Activated effector memory CD4-positive, alpha-beta T cell treated with Interleukin-2 at 50 U/mL for 16 hours (primary cell): ENCODE measurements at places on chromosomes 7 and 10.

DNA sequence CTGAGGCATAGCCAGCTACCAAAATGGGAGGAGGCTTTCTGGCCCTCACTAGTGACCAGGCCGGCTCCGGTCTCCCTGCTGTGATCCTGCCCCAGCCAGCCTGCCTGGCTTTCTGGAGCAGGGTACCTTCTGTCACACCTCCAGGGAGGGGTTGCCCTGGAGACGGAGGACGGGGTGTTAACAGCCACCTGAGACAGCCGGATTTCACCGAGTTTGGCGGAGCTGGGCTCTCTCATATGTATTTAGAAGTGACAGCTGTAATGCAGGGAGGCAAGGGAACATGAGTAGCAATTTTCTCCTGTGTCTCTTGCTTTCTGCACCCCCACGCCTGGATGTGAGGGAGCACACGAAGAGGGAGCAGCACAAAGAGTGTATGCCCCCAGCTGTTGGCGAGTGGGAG is 473.3 kb downstream of the PLXNA4 start:
- no peak for DNase-seq

DNA sequence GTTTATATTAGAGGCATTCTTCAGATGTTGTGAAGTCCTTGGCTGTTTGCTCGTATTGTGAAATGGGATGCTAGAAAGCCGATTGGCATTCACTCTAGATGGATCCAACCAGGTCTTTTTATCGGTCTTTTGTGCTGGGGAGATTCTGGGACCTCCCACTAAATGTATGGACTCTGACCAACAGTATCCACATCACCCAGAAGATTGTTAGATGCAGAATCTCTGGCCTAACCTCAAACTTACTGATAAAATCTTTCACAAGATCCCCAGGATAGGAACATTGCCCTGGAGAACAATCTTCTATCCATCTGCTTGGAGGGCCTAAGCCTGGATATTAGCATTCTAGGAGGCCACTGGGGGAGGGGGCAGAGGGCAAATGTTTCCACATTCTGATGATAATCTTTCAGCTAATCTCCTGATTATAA is 160.9 kb downstream of the PLXDC2 start:
- DNase-seq: no peak

- DNase-seq: no peak
Measured at GRCh38 chr7:141640239-141640840, 61.6 kb downstream of the DENND11 start.

DNA sequence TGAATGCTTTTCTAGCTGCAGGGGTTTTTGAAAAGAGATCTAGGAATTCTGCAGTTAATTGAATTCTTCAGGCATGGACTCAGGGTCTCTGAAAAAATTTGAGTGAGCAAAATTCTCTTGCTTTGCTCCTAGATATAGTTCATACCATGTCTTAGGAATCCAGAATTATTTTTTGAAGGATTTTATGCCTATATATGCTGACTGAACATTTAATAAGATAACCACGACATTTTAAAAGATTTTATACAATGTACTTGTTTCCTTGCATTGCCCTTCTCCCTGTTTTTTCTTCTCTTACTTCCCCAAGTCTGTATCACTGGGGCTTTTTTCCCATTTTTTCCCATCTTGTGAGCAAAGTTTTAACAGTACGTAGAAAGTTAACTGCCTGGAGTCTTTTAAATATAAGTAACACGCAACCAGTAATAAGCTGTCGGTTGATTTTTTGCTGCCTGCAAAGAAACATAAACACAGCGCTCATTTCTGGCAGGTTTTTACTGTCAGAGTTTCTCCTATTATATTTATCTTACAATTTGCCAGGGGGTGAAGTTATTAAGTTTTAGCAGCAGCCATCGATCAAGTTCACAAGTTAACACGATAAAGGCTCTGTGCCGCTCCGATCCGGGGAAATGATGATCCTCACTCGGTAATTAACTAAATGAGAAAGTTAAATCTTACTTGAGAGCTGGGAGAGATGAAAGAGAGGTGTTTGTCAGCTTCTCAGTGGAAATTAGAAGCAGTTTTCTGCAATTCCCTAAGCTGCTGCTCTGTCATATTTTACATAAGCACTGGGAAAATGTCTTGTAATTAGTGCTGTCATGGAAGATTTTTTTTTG is 81.0 kb downstream of the POLL start:
- no peak for DNase-seq

GRCh38 chr7:88202799-88203198 is 17.0 kb downstream of the SRI start:
- no peak for DNase-seq

- no peak for DNase-seq
Measured at GRCh38 chr10:16952080-16952479, 134.9 kb upstream of the RSU1 start.

DNA sequence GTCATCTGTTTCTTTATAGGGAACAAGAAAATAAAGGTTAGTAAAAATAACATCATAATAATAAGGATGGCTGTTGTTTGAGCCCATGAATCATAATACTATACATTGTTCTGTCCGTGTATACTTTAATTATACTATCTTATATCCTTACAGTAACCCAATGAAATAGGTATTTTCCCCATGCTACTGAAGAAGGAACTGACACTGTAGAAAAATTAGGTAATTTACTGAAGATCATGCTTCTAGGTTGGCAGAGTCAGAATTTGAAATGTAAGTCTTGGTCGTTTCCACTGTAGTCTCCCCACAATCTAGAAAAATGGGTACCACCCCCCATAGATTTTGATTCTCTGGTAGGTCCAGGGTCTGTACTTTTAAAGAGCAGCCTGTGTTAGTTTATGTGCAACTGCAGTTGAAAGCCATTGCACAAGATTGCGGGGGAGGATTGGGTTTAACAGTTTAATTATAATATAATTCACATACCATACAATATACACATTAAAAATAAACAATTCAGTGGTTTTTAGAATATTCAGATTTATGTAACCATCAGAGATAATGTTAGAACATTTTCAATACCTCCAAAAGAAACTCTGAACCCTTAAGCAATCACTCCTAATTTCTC is 47.7 kb downstream of the SHOC2 start:
- no peak for DNase-seq

DNA sequence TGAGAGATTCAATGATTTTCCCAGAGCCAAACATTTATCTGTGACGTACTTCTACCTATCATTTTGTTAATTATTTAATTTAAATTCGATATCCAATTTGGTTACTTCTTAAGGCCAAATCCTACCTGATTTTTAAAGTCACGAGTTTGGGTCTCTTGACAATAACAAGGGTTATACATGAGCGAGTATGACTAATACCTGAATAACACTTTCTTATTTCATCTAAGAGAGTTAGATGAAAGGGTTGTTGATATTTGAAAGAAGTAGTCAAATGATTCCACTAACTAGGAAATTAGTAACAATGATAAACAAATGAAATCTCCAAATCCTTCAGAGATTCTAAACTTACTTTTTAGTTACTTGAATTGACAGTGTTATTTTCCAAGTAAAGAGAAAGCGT is 1086.9 kb downstream of the XPNPEP1 start:
- DNase-seq: no peak
